ENCODE measurements at places on chromosomes 11 and 22.

- no peak for DNase-seq
Observed at GRCh38 chr11:30815619-30816018, 229.5 kb upstream of the MPPED2 start.

DNA sequence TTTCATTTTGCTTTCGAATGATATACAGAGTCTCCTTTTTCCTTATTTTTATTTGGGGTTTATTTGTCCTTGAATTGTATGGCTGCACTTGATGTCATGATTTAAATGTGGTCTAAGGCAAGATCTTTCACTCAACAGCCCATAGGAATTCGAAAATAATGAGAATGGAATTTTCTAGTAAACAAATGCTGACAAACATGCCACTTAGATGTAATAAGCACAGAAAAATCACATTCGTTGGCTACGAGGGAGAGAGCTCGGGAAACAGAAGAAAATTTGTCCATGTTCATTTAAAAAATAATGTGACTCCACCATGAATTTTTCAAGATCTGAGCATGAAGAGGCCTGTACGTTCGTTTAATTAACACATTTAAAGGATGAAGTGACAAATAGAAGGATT, 73.0 kb downstream of the BLID start:
- DNase-seq = no peak

- no peak for DNase-seq
Observed at GRCh38 chr22:27995801-27996528, 76.9 kb upstream of the PITPNB start.

DNA sequence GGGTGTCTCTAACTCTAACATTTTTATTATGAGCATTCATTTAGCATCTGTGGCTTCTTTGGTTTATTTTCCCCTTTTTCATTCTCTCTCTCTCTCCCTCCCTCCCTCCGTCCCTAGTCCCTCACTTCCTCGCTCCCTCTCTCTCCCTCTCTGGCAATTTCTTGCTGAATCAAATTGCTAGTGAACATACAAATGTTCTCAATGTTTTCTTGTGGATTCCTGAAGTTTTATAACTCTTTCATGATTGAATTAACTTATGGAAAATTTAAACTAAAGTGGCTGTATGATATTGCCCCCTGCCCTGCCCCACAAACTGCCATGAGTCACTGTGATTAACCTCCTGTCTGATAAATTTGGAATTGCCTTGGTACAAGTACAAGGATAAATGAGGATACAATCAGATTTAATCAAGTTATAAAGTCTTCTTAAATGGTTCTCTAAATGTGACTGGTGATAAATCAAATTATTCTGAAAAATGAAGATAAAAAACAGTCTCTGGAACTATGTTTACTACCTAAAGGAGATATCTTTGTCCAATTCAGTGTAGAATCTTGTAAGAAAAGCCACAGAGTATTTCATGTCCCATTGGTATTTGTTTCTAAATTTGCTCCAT, 143.0 kb upstream of the PDGFD start:
- no peak for DNase-seq

- no peak for DNase-seq
Observed at GRCh38 chr22:39363751-39364515, 14.1 kb downstream of the SYNGR1 start.

DNA sequence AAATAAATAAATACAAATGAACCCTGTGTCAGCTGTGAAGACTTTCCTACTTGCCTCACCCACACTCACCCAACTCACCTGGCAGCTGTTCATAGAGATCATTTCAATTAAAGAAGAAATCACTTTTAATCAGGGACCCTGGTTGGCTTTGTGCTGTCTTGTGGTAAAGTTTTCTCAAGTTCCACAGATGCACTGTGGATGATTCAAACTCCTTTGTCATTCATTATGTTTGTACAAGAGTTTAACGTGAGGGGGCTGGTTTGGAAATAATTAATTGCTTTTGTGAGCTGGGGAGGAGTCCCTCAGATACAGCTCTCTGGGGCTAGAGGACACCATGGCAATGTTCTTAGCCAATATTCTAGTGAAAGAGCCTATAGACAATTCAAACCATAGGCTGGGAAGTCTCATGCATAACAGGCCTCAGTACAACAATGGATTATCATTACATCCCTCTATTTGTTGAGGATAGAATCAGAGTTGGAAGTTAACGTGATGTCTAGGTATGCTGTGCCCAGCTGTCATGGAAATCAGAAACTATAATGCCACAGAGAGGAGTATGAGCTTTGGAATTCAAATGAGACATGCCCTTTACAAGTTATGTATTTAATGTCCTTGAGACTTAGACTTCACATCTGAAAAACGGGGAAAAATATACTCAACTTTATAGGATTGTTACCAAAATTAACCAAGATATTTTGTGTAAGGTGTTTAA, 698.5 kb downstream of the KCNA4 start:
- no peak for DNase-seq

DNA sequence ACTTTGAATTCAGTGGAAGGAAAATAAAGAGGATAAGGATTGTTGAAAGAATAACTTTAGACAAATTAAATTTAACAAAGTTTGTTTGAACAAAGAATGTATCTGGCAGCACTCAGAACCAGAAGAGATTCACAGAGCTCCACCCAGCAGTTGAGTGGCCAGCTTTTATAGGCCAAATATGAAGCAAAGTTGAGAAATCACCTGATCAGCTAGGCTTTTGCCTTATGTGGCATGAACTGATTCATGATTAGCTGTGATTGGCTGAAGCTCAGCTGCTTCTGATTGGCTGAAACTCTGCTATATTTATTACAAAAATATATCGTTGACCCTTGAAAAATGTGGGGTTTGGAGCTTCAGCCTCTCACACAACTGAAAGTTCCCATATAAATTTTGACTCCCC, 62.6 kb downstream of the PIWIL4 start:
- DNase-seq = no peak

- DNase-seq = no peak
Observed at GRCh38 chr11:108870373-108871020, 205.6 kb downstream of the DDX10 start.

DNA sequence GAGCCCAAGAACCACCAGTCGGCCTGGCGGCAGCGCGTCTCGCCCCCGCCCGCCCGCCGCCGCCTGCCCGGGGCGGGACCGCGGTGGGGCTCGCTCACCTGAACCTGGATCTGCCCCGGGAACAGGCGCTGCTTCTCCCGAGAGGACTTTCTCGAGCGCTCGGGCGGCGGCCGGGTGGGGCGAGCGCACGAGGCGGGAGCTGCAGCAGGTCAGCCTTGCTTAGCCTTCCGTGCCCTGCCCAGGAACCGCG, 133 bp downstream of the MYH9 start:
- no peak for DNase-seq

- no peak for DNase-seq
Observed at GRCh38 chr11:33269822-33270221, 12.6 kb downstream of the HIPK3 start.

DNA sequence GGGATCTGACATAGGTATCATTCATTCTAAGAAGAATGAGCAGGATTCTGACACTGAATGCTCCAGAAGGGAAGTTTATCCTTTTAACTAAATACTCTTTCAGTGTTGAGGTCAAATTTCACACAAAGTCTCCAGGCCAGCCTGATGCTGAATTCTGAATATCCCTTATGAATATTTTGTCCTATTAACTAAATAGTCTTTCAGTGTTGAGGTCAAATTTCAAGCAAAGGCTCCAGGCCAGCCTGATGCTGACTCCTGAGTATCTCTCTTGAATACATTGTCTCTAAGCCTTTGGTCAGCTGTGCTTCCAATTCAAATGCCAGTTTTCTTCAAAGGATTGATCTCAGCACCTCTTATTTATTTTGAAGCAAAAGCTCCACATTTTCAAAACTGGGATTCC, 676.8 kb downstream of the NTM start:
- no peak for DNase-seq

DNA sequence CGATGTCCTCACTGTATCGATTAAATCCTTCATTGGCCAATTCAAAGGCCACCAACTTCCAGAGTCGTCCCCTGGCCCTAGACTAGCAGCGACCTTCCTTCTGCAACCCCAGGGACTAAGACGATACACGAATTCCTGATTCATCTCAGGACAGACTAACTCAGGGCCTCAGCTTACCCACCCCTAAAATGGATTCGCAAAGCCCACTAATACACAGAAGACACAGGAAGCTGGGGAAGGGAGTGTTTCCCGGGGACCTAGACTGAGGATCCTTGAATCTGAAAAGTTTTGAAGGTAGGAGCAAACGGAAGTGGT, 509 bp downstream of the LAMTOR1 start:
- DNase-seq = no peak

DNA sequence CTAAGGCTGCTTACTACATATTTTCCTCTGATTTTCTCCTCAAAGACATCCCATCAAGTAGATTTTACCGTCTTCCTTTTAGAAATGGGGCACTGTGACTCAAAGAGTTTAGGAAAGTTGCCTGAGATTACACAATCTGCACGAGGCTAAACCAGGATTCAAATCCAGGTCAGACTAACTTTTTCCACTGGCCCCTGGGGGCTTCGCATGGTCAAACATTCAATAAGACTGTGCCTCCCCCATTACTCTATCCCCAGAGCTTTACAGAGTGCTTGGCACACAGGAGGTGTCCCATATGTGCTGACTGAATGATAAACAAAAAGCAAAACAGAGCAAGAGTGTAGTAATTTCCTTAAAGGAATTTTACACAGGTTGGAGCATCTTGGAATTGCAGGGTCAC, 118.1 kb upstream of the TEAD1 start:
- peak; percentile 14 for DNase-seq

- peak; percentile 59 for DNase-seq
Observed at GRCh38 chr11:119741369-119742262, 12.6 kb upstream of the NECTIN1 start.

- no peak for DNase-seq
Observed at GRCh38 chr22:30830907-30831306, 136.2 kb downstream of the OSBP2 start.

- DNase-seq = no peak
Observed at GRCh38 chr11:119092880-119093842, 8.5 kb downstream of the HMBS start.

DNA sequence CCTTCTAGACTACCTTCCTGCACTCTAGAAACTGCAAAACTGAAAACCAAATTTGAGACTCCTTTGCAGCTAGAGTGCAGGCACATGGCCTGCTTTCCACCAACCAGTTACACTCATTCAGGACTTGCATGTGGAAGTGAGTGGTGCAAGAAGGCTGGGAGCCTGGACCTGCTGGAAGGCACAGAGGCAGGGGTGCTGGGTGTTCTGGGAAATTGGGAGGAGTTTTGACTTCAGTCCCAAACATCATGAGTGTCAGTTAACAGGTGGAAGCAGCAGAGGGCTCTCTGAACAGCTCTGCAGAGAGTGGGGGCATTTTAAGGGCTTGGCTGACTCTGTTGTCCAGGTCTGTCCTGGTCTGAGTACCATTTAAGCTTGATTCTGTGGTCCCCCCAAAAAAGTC, 49.3 kb upstream of the SYT13 start:
- DNase-seq = peak; percentile 19

DNA sequence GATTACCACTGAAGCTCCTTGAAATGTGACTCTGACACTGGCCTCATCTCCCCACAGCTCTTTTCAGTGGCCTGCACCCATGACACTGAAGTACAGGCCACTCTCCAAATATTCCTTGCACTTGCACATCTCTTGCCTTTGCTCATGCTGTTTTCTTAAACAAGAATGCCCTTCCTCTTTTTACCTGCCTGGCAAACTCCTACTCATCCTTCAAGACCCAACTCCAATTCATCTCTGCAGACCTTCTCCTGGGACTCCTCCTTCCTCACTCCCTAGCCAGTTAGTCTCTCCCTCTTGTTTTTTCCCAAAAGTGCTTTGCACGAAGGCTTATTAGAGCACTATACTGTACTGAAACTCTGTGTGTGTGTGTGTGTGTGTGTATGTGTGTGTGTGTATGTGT, 2.6 kb downstream of the KCNE3 start:
- DNase-seq = no peak

DNA sequence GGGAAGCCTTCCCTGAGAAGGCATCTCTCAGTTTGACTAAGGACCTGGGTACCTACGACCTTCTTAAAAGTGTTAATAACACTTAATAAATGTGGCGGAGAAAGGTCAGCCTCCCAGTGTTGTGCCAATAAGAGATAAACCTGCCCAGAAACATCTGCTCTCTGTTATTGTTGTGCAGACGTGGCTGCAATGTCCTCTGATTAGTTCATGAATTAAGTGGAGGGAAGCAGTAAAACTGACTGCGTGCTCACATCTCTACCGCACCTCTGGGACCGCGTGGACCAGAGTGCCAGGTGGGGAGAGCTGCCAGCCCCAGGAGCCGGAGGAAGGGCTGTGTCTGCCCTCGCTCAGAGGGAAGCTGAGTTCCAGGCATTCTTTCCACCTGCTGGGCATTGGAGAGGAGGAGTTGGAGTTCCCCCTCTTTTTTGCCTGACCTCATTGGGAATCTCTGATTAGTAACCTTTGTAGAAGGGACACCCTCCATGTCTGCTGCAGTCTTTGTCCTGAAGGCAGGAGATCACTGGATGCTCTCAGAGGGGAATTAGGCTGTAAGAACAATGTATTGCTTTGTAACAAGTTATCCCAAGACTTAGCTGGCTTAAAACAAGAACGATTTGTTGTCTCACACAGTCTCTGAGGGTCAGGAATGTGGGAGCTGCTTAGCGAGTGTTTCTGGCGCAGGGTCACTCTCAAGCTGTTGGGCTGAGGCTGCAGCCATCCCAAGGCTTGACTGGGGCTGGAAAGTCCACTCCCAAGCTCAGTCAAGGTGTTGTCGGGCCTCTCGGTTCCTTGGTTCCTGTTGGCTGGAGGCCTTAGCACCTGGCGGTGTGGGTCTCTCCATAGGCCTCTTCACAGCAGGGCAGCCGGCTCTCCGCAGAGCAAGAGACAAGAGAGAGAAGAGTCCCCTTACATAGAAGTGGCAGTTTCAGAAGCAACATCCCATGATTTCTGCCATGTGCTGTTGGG, 247.6 kb upstream of the TBCEL start:
- peak; percentile 38 for DNase-seq

DNA sequence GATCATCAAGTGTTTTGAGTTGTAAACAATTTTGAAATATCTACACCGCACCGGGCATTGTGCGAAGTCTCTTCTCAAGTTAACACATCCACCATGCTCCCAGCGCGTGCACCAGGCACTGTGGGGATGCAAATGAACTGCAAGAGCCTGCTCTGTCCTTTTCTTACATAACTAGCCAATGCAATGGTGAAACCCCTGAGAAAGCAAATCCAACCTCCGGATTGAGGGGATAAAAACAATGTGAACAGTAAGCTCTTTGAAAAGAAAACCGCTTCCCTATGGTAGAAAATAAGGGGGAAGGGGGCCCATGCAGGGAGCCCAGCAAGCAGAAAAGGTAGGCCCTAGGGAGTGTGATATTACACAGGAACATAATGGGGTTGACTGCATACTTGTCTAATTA, 274.9 kb upstream of the MPPED2 start:
- no peak for DNase-seq

GRCh38 chr11:32817852-32818183, 11.9 kb upstream of the PRRG4 start:
- DNase-seq = no peak

DNA sequence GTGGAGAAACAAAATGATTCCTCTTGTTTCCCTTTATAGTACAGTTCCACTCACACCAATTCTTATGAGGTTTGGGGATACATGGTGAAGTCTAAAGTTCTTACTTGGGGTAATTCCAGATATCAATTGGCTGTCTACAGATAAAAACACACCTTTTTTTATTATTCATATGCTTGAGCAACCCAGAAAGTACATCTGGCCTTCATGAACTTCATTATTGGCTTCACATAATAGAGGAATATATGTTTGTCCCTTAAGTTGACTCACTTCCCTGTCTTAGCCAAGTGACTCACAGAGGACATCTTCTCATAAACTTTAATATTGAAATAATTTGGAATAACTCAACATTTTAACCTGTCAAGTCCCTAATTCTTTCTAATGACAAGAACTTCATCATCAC, 36.3 kb upstream of the SOX6 start:
- DNase-seq = no peak

Data from SK-MEL-5 (cell line).